Activated CD4-positive, alpha-beta T cell treated with anti-CD3 and anti-CD28 coated beads, Interleukin-2, amount 50 U/mL, for 16 hours (primary cell): ENCODE measurements at places on chromosomes 13 and 19.

DNA sequence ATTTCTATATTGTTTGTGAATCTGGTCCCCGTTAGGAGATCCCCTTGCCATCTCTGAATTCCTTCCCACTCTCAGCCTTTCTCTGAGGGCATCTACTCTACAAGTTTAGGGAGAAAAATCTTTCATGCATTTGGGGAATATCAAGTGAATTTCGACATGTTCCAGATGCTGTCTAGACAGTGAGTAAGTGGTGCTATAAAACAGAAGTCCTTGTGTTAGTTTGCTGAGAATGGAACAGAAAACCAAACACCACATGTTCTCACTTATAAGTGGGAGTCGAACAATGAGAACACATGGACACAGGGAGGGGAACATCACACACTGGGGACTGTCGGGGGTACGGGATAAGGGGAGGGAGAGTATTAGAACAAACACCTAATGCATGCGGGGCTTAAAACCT is 5.1 kb downstream of the OR7A10 start:
- no peak for DNase-seq

- no peak for DNase-seq
Observed at GRCh38 chr19:15108145-15108844, 1.1 kb downstream of the SYDE1 start.

DNA sequence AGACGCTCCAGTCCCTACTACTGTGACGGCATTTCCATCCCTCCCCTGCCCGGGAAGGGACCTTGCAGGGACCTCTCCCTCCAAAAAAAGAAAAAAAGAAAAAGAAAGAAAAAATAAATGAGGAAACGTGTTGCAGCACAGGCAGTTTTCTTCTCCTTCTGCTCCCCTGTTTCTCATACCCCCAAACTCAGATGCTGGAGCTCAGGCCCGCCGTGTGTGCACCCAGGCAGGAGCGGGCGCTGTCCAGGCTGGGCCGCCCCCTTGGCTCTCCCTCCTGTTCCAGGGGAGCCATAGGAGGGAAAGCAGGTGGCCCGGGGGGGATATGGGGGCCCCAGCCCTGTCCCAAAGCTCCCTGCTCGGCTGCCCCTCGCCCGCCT is 5.8 kb downstream of the YIPF2 start:
- no peak for DNase-seq

DNA sequence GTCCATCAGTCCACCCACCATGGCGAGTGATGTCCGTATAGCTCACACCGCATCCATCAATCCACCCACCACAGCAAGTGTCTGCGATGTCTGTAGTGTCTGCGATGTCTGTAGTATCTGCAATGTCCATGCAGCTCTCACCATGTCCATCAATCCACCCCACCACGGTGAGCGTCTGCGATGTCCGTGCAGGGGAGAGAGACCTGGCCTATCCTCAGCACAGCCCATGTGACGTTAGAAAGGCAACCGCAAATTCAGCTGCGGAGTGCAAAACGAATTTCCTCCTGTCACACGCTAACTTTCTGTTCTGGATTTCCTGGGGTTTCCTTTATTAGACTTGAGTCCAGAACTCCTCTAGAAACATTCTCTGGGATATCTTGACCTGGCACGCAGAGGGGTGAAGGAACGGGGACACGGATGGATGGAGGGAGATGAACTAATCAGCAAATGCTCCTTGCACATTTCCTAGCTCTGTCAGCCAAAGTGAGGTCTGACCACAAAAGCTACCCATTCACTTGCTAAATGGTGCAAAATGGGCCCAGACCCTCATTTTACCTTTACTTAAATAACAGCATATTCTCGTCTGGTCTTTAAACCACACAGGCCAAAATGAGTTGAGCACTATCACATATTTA is 18.3 kb downstream of the RASA3 start:
- no peak for DNase-seq

DNA sequence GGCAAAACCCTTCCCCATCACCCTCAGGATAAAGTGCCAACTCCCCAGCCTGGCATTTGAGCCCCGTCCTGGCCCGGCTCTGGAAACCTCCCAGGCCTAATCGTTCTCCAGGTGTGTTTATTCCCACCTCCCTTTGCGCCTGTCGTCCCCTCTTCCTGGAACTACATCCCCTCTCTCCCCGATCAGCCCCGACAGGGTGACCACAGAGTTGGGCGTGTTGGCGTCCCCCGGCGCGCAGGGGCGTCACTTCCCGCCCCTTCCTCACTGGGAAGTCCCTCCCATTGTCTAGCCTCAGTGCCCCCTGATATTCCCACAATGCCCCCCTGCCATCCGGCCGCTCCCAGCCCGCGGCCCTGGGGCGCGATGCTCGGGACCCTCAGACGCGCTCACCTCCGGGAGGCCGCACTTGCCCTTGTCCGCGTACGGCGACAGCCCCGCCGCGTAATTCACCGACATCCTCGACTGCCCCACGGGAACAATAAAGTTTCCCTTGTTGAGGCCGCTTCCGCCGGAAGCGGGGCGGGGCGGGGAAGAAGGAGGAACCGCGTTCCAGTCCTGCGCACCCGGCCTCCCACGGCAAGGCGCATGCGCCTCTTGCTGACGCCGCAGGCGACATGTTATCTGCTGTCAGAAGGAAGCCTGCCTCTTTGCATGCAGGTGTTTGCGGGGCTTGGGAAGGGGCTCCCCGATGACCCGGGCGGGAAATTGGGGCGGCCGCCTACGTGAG is at the start of the genes ANKRD24 and SIRT6:
Gene ANKRD24 (plus strand): TSS at position 606 of the 727 bp plus-strand sequence. CDS start 3,737 bp downstream, outside the sequence.
Gene SIRT6 (minus strand): TSS at position 480 of the 727 bp plus-strand sequence. CDS start 24 bp downstream, at position 456.
- DNase-seq, result peak; percentile 97

DNA sequence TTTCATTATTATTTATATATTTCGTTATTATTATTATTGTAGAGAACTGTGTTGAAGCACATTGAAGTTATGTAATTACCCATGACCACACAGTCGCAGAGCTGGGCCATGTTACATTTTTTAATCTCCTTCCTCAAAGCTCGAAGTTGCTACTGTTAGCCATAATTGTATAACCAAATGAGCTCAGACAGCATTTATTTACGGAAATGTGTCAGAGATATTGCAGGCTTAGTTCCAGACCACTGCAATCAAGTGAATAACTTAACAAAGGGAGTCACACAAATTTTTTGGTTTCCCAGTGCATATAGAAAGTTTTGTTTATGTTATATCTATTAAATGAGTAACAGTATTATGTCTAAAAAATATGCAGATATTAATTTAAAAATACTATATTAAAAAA is 147.1 kb upstream of the SLITRK1 start:
- DNase-seq, result no peak

- no peak for DNase-seq
Observed at GRCh38 chr13:89486065-89486464, 1814.9 kb downstream of the SLITRK5 start.

- peak; percentile 17 for DNase-seq
Observed at GRCh38 chr13:20525144-20525600, 485 bp downstream of the CRYL1 start.

DNA sequence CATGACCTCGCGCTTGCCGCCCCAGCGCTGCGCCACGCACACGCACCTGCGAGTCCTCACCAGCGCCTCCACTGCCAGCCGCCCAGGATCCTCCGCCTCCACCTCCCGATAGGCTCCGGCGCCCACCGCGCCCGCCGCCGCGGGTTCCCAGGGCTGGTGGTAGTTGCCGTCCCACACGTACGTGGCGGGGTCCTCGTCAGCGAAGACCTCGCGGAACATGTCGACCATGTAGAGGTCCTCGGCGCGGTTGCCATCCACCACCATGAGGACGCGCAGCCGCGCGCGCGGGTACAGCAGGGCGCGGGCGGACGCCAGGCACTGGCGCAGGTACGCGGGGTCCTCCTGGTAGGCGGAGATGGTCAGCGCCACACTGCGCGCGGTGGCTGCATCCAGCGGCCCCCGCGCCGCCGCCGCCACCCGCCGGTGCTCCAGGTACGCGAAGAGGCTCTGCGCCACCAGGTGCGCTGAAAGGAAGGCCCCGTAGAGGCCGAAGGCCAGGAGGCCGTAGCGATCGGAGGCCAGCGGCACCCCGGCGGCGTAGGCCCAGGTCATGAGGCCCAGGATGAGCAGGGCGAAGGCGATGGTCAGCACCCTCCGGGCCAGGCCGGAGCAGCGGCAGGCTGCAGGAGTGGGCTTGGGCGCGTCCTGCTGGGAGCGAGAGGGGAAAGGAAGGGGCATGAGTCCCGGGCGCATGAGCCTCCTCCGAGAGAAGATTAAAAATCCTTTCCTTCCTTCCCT is 4.4 kb downstream of the HAS1 start:
- DNase-seq, result no peak

GRCh38 chr13:47503475-47503874 is 497.6 kb downstream of the SUCLA2 start:
- DNase-seq, result no peak

- DNase-seq, result no peak
Observed at GRCh38 chr13:112322557-112322956, 53.6 kb upstream of the SPACA7 start.

DNA sequence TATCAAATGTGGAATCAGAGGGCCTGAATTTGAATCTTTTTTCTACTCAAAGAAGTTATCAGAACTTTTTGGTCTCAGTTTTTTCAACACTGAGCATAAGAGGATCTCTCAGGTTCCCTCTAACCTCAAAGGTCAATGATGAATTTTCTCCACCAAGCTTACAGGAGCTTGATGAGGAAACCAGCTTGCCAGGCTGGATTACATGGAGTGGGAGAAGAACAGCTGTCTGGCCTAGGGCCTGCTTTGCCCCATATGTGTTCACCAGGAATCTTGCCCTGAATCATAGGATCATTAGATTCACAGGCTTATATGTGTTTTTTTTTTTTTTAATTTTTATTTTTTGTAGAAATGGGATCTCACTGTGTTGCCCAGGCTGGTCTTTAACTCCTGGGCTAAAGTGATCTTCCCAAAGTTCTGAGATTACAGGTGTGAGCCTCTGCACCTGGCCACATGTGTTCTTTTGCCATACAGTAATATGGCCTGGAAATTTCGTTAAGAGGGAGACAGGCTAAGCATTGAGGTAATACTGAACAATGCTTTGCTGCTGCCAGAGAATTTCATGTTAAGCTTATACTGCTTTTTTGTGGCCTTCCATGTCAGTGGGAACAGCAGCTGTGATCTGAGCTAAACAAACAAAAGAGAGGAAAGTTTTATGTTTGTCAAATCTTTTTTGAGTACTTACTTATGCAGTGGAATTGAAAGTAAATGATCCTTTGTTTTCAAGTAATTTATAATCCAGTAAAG is 110.6 kb downstream of the DNAJC3 start:
- no peak for DNase-seq

DNA sequence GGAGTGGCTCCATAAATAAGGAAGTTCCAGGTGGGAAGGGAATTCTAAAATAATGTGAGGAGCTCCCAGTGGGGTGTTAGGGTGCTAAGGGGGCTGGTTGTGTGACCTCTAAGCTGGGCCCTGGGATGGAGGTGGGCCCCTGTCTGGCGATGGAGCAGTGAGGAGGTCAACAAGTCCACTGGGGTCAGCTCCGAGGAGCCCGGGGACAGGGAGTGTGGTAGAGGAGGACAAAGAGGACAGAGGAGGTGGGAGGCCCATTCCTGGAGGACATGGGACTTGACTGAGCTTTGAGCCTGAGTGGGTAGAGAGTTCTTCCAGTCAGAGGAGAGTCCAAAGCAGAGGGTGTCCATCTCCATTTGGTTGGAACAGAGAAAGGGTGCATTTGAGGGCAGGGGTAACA is 390.2 kb downstream of the TSHZ3 start:
- DNase-seq, result no peak

DNA sequence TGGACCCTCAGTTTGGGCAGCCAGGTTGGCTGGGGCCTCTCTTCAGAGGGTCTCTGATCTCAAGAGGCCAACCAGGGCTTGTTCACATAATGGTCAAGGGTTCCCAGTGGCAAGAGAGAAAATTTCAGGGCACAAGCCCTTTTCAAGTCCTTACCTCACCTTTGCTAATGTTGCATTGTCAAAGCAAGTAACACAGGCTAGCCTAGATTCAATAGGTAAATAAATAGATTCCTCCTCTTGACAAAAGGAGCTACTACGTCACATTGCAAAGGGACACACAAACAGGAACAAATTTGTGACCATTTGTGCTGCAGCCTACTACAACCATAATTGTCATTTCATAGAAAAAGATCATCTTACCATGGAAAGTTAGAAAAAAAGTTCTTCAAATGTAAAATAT is 33.9 kb upstream of the FRY start:
- no peak for DNase-seq

- DNase-seq, result no peak
Observed at GRCh38 chr13:33184530-33184929, 101.0 kb downstream of the STARD13 start.

- peak; percentile 19 for DNase-seq
Observed at GRCh38 chr13:27476943-27477703, 26.8 kb upstream of the MTIF3 start.

- no peak for DNase-seq
Observed at GRCh38 chr19:16034180-16034579, 42.1 kb upstream of the TPM4 start.

DNA sequence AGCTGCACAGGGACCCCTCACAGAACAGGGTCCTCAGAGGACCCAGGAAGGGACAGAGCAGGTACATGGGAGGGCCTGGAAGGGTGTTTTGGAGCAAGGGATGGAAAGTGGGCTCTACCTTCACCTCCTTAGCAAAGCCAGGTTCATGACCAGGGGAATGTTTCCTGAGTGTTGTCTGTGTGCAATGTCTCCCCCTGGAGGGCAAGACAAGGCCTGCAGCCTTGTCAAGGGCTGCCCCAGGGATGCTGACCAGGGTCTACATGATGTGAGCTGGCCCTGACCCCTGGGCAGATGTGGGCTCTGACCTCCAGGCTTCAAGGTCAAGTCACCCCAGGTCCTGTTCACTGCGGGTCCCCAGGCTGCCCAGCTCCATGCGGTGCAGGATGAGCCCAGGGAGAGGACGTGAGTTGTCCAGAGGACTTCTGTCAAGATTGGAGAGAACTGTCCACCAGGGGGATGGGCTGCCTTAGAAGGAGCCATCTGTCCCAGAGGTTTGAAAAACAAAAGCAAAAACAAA is 1.0 kb upstream of the CEACAM1 start:
- DNase-seq, result peak; percentile 73

DNA sequence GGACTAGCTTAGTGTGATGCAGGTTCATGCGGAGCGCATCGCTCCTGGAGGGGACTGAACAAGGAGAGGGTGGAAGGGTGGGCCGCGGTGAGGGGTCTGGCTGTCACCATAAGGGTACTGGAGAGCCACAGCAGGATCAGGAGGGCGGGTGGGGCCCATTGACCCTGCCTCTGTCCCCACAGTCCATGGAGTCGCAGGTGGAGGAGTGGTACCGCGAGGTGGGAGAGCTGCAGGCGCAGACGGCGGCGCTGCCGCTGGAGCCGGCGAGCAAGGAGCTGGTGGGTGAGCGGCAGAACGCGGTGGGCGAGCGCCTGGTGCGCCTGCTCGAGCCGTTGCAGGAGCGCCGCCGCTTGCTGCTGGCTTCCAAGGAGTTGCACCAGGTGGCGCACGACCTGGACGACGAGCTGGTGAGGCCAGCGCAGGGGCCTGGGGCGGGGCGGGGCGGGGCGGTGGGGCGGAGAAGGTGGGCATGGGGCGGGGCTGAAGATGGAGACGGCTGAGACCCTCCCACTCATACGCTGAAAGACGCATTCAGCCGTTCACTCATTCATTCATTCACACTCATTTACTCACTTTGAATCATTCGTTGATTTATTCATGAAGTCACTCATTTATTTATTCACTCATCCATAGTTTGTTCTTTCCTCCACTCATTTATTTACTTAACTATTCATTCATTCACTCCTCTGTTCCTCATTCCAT is 27.5 kb upstream of the SHKBP1 start:
- DNase-seq, result peak; percentile 69
